DMS79 treated with DMSO at 0.1 percent for 48 hours (cell line): ENCODE measurements at places on chromosomes 5 and 9.

- no peak for DNase-seq
Observed at GRCh38 chr9:123093141-123093540, 59.7 kb downstream of the GPR21 start.

- DNase-seq: no peak
Observed at GRCh38 chr5:63081402-63081801, 502.8 kb downstream of the LRRC70 start.

DNA sequence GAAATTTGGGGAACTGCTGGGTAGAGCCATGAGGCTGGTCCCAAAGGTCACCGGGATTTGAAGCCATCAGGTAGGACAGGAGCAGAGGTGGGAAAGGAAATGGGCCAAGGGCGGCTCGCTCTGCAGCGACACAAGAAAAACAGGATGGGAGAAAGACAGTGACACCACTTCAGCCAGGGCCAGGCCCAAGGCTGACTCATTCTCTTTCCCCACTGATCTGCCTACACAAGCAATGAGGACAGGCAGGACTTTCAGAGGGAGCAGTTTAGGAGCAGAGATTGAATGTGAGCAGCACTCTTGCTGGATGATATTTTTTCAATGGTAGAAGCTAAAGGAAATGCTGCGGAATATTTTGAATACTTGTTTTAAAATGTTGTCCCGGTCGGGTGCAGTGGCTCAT is 3.5 kb downstream of the RUFY1 start:
- no peak for DNase-seq

- no peak for DNase-seq
Observed at GRCh38 chr9:114122136-114123027, 23.3 kb upstream of the KIF12 start.

GRCh38 chr5:107486489-107486888 is 184.2 kb downstream of the EFNA5 start:
- no peak for DNase-seq

GRCh38 chr5:142571371-142571770 is 114.5 kb downstream of the FGF1 start:
- no peak for DNase-seq

DNA sequence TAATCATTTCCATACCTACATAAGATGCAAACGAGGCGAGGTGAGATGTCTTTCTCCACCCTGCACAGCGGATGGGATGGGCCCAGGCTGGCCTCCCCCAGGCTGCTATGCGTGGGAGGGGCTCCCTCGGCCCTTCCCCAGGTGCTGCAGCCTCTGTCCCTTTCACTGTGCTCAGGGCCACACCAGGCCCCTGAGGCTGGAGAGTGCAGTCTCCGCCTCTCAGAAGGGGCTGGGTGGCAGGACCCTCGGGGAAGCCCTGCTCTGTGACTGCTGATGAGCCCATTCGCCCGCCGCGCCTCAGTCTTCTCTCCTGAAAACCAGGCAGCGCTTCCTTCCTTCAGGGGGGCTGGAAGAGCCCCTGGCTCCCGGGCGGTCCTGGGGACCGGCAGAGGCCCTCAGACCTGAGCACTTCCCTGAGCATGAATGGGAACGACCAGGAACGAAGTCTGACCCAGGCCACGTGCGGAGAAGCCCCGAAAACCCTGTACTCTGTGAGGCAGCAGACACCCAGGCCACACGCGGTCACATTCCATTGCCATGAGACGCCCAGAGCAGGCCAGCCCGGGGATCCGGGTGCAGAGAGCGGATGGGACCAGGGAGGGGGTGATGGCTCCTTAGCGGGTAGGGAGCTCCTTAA is 21.9 kb upstream of the NOTCH1 start:
- no peak for DNase-seq

GRCh38 chr5:74288448-74289108 is 351.9 kb downstream of the ENC1 start:
- DNase-seq: no peak

GRCh38 chr5:172493906-172494305 is 39.6 kb upstream of the SH3PXD2B start:
- DNase-seq: no peak
